ENCODE measurements at places on chromosomes 13 and 19.

DNA sequence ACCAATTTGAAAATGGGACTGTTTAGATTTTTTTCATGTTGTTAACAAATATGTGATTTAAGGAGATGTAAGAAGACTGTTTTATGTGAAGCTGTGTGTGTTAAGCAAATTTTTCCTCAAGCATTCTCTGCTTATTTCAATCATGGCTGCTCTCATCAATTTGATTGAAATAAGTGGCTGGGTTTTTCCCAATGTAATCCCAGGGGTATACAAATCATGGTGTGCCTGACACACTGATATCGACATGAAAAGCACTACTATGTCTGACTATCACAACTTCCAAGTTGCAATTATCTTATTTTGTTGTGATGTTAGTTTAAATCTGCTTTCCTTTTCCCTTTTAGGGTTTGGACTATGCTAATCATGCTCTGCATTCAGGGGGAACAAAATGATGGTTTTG is 283.7 kb downstream of the HS6ST3 start:
- no peak for DNase-seq

GRCh38 chr13:53112522-53112921 is 83.9 kb downstream of the OLFM4 start:
- DNase-seq: no peak

DNA sequence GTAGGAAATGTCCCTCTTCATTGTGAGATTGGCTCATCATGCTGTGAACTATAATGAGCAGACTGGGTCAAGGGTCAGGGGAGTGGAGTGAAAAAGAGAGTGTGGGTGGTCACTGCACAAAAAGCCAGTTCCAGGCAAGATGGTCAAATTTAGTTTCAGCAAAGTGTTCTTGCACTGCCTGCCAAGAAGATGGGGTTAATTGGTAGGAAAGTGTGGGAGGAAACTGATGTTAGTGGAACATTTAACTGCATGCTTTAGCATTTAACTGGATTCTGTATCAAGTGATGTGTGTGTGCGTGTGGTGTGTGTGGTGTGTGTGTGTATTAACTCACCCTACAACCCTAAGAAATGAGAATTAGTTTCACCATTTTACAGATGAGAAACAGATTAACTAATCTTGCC is 131.6 kb downstream of the COG6 start:
- DNase-seq: no peak

DNA sequence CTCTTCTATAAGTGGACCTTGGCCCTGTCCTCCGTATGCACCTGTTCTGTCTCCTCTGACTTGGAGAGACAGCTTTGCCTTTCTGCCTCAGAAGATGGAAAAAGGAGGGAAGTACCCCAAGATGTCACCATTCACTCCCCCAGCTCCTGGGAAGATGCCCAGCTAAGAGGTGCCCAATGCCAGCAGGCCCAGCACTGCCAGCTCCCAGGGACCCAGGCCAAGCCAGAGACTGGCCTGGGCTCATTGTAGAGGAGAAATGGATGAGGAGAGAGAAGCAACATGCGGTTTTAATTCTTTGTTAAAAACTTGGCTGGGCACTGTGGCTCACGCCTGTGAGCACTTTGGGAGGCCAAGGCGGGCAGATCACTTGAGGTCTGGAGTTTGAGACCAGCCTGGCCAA is 111.5 kb upstream of the ZNF507 start:
- DNase-seq: peak; percentile 10

- DNase-seq: peak; percentile 79
Observed at GRCh38 chr13:51148952-51149573, 38.0 kb upstream of the C13orf42 start.

Data from islet precursor cell (in vitro differentiated cells).